Activated CD4-positive, alpha-beta T cell treated with anti-CD3 and anti-CD28 coated beads for 24 hours (primary cell): ENCODE measurements at places on chromosomes 3 and 15.
A peak's percentile ranks its signal among the peaks of the same experiment; 100 is the strongest.

DNA sequence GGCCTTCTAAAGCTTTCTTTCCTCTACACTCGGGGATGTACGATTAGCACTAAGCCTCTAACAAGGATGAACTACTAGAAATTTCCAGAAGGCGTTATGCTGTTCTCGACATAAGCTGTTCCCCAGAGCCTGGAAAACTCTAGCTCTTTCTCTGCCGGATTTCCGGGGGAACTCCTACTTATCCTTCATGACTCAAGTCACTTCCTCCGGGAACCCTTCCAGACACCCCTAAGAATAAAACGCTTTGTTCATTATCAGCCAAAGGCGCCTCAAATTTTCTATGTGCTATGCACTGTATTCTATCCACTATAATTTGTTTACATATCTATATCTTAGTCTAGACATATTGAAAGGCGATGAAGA lies 455 bp upstream of the SNAP23 start:
- DNase-seq: no peak

- DNase-seq: peak; percentile 25
Observed at GRCh38 chr15:79028411-79028964, 62.1 kb downstream of the RASGRF1 start.

DNA sequence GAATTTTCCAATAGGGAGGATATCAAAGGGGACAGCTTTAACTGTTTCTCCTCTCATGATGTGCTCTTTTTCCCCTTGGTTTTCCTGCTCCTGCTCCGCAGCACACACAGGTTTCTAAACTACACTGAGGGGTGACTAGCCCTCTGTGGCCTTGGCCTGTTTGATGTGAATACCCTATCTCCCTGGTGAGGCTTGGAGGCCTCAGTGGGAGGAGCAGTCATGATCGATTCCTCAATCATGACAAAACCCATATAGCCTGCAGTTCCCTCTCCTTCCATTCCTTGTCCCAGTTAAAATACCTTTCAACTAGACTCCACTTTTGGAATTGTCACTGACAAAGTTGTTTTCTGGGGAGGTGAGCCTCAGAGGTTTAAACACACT lies 24.0 kb upstream of the USP3 start:
- no peak for DNase-seq

GRCh38 chr3:24678021-24678420 lies 183.4 kb upstream of the THRB start:
- DNase-seq: no peak

DNA sequence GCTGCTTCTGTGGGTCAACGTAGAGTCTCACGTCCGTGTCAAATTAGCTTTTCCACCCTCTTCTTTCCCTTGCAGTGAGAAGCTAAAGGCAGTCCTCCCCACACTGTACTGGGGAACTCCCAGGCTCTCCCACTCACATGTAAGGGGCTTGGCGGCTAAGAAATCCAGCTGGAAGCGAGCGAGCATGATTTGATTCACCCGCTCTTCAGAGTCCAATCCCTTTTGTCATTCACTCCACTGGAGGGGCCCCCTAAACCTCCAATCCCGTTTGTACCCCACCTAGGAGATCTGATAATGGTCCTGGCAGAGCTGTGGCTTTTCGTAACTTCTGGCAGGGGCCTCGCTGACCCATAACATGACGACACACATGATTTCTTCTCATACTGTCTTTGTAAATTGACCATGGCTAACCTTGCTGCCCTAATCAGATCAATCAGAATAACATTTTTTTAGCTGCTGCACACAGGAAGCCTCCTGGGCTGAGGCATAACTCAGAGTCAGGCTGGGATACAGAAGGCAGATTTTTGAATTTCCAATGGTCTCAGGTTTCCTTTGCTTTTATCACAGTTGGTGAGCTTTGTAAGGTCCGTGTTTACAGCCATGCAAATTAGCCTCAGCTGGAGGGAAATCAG lies 235.2 kb downstream of the GREM1 start:
- DNase-seq: no peak
